ENCODE measurements at places on chromosomes 12 and 14. TPM values are rescaled to one million over a fixed set of nuclear protein-coding genes. Genes with fewer than 3 reads are reported as not detected.

The AICDA gene
- not detected for total RNA-seq

The ETV6 gene
- 42.9 TPM for total RNA-seq

The TPPP2 gene
- not detected for total RNA-seq

The AKAP5 gene
- total RNA-seq = 1.0 TPM

The MAP3K9 gene
- 12.7 TPM for total RNA-seq

The ZC2HC1C gene
- total RNA-seq = 6.6 TPM

The NID2 gene
- total RNA-seq = 8.5 TPM

The PABPN1 gene
- 325 TPM for total RNA-seq

- H3K27ac ChIP-seq = peak overlapping the region; percentile 76
- H3K4me3 ChIP-seq = peak overlapping the region; percentile 73
- H3K4me1 ChIP-seq = no peaks in the 10 kb centered on the region
- DNase-seq = peak; percentile 73
- no peaks in the 10 kb centered on the region for H3K36me3 ChIP-seq
These were observed 442 bp downstream of the FLVCR2 start for GRCh38 chr14:75578786-75579337.

- no peaks in the 10 kb centered on the region for H3K36me3 ChIP-seq
- peak within 1 kb of the TSS; percentile 15 for H3K4me3 ChIP-seq
- no peaks in the 10 kb centered on the region for H3K4me1 ChIP-seq
- DNase-seq = no peak
- H3K27me3 ChIP-seq = no peaks in the 10 kb centered on the region
- H3K27ac ChIP-seq = peak within 1 kb of the TSS; percentile 64
These were observed at the start of gene PTPRB for GRCh38 chr12:70637303-70638085. Gene PTPRB (minus strand): TSS chr12:70637429. CDS start chr12:70637395, 34 bp downstream.

GRCh38 chr12:132558861-132559623 is 51.3 kb downstream of the LRCOL1 start:
- no peaks in the 10 kb centered on the region for H3K27me3 ChIP-seq
- peak; percentile 79 for DNase-seq
- H3K36me3 ChIP-seq = no peaks in the 10 kb centered on the region
- H3K4me3 ChIP-seq = peak overlapping the region; percentile 87

GRCh38 chr12:50192908-50193307 is 25.7 kb upstream of the CERS5 start:
- H3K4me1 ChIP-seq = peaks cover 6% of the 10 kb centered on the region
- peaks cover 6% of the 10 kb centered on the region for H3K36me3 ChIP-seq
- no peak overlapping the region for H3K27ac ChIP-seq
- no peak for DNase-seq

DNA sequence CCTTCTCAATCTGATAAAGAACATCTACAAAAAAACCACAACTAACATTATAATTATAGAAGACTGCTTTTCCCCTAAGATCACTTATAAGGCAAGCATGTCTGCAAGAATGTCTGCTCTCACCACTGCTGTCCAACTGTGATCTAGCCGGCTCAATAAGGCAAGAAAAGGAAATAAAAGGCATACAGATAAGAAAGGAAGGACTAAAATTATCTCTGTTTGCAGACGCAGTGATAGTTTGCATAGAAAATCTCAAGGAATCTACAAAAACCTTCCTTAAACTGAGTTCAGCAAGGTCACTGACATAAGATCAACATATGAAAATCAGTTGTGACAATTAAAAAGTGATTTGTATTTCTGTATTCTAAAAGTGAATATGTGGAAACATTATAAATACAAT is 138.0 kb upstream of the EGLN3 start:
- H3K27ac ChIP-seq = no peak overlapping the region
- H3K27me3 ChIP-seq = no peaks in the 10 kb centered on the region
- no peaks in the 10 kb centered on the region for H3K36me3 ChIP-seq

DNA sequence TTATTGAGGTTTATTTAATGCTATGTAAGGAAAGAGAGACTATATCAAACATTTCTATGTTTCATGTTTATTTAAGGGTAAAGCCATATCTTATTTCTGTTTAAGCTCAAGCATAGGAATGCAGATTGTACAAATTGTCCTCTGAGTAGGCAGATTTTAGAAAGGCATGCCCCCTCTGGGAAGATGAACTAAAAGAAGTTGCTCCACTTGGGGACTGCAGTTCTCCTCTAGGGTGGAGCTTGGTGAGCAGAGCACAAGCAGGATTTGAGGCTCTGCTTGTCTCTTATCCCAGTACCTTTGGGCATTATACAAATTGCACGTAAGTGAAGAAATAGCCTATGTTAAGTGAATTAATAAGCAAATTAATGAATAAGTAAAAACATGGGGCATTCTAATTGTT is 96.2 kb upstream of the PDE3A start:
- no peak overlapping the region for H3K27ac ChIP-seq
- no peaks in the 10 kb centered on the region for H3K27me3 ChIP-seq
- no peak overlapping the region for H3K4me3 ChIP-seq
- DNase-seq = no peak
- H3K4me1 ChIP-seq = no peaks in the 10 kb centered on the region

GRCh38 chr14:104574536-104574935 is 5.0 kb upstream of the C14orf180 start:
- no peaks in the 10 kb centered on the region for H3K4me1 ChIP-seq
- no peak for DNase-seq
- H3K36me3 ChIP-seq = no peaks in the 10 kb centered on the region
- H3K27ac ChIP-seq = no peak overlapping the region
- no peak overlapping the region for H3K4me3 ChIP-seq

GRCh38 chr14:75847584-75847983 is 134.2 kb downstream of the TGFB3 start:
- H3K36me3 ChIP-seq = no peaks in the 10 kb centered on the region
- no peaks in the 10 kb centered on the region for H3K4me1 ChIP-seq
- no peaks in the 10 kb centered on the region for H3K27me3 ChIP-seq
- H3K4me3 ChIP-seq = no peak overlapping the region
- no peak for DNase-seq

GRCh38 chr14:75467763-75468162 is 39.9 kb downstream of the JDP2 start:
- peaks cover 7% of the 10 kb centered on the region for H3K36me3 ChIP-seq
- no peak overlapping the region for H3K4me3 ChIP-seq
- peak overlapping the region; percentile 2 for H3K27ac ChIP-seq
- no peak for DNase-seq

DNA sequence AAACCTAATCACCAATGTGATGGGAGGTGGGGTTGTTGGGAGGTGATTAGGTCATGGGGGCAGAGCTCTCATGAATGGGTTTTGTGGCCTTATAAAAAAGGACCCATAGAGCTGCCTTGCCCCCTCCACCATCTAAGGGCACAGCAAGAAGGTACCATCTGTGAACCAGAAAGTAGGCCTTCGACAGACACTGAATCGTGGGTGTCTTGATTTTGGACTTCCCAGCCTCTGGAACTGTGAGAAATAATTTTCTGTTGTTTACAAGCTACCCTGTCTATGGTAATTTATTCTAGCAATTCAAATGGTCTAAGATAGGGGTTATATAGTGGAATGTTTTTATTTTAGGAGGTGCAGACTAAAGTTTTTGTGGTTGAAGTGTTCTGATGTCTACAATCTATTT is 7.9 kb upstream of the SLC10A1 start:
- H3K36me3 ChIP-seq = no peaks in the 10 kb centered on the region
- H3K27ac ChIP-seq = no peak overlapping the region
- no peak for DNase-seq

DNA sequence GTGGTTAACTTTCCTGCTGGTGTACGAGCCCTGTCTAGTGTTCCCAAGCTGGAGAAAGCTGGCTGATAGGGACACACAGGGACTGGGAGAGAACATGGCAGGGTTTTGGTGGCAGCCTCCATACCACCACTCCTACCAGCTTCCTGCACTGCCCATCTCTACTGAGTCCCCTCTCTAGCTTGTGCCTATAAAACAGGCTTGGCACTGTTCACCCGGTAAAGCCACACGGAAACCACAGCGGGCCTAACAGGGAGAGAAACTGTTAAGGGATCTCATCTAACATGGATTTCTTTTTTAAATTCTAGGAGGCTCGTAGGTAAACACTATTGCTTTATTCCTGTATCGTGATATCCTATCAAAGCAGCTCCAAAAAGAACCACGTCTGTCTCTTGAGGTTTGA is 204.7 kb downstream of the TTC7B start:
- H3K4me1 ChIP-seq = peaks cover 10% of the 10 kb centered on the region
- H3K4me3 ChIP-seq = no peak overlapping the region
- H3K27ac ChIP-seq = peak overlapping the region; percentile 4
- H3K27me3 ChIP-seq = no peaks in the 10 kb centered on the region
- DNase-seq = no peak
- H3K36me3 ChIP-seq = no peaks in the 10 kb centered on the region

DNA sequence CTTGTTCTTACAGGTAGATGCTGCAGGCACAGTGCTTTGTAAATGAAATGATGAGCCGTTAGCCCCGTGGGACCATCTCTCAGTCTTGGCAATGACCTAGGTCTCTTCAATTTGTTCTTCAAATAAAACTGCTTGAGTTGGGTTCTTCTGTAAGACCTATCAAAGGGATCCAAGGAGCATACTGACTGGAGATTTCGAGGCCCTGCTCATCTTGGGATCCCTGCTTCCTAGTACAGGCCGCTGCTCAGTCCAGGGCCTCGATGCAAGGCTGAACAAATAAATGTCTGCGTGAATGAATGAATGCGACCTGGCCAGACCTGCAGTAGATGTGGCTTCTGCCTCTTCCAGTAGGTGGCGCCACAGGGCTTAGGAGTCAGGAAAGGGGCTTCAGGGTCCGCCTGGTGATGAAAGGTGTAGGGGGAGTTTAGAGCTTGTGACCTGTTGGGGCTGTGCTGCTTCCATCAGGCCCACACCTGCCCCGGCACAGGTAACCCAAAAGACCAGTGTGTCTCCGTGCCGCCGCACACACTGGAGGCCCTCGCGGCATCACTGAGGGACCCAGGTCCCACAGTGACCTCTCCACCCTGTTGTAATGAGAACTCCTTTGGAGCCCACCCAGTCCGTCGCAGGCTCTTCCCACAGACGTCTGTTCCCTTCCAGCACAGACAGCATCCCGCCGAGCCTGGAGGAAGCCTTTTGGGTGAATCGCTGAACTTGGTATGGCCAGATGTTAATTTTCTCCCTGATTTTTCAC is 4.4 kb downstream of the CACNA1C start:
- peaks cover 17% of the 10 kb centered on the region for H3K4me1 ChIP-seq
- H3K27ac ChIP-seq = no peak overlapping the region
- peak; percentile 41 for DNase-seq
- H3K4me3 ChIP-seq = no peak overlapping the region
- H3K36me3 ChIP-seq = no peaks in the 10 kb centered on the region

- no peaks in the 10 kb centered on the region for H3K27me3 ChIP-seq
- H3K36me3 ChIP-seq = no peaks in the 10 kb centered on the region
- DNase-seq = no peak
- no peak overlapping the region for H3K27ac ChIP-seq
These were observed 2.5 kb upstream of the UTP20 start for GRCh38 chr12:101277443-101277842.

- H3K4me1 ChIP-seq = no peaks in the 10 kb centered on the region
- no peak for DNase-seq
- no peak overlapping the region for H3K4me3 ChIP-seq
- H3K36me3 ChIP-seq = peaks cover 19% of the 10 kb centered on the region
These were observed 27.4 kb downstream of the FAM177A1 start for GRCh38 chr14:35073486-35073885.

GRCh38 chr14:94028450-94028826 is 2.3 kb downstream of the OTUB2 start:
- no peaks in the 10 kb centered on the region for H3K36me3 ChIP-seq
- H3K4me1 ChIP-seq = peaks cover 7% of the 10 kb centered on the region
- DNase-seq = no peak
- H3K27me3 ChIP-seq = no peaks in the 10 kb centered on the region

- peaks cover 22% of the 10 kb centered on the region for H3K36me3 ChIP-seq
- H3K27me3 ChIP-seq = no peaks in the 10 kb centered on the region
- H3K27ac ChIP-seq = no peak overlapping the region
- H3K4me1 ChIP-seq = peaks cover 19% of the 10 kb centered on the region
- DNase-seq = no peak
These were observed 1.6 kb downstream of the CDH24 start for GRCh38 chr14:23055621-23056144.

- H3K27me3 ChIP-seq = no peaks in the 10 kb centered on the region
- H3K36me3 ChIP-seq = no peaks in the 10 kb centered on the region
- no peak overlapping the region for H3K27ac ChIP-seq
- no peak overlapping the region for H3K4me3 ChIP-seq
These were observed 312.5 kb upstream of the PDE3A start for GRCh38 chr12:20055856-20056255.

DNA sequence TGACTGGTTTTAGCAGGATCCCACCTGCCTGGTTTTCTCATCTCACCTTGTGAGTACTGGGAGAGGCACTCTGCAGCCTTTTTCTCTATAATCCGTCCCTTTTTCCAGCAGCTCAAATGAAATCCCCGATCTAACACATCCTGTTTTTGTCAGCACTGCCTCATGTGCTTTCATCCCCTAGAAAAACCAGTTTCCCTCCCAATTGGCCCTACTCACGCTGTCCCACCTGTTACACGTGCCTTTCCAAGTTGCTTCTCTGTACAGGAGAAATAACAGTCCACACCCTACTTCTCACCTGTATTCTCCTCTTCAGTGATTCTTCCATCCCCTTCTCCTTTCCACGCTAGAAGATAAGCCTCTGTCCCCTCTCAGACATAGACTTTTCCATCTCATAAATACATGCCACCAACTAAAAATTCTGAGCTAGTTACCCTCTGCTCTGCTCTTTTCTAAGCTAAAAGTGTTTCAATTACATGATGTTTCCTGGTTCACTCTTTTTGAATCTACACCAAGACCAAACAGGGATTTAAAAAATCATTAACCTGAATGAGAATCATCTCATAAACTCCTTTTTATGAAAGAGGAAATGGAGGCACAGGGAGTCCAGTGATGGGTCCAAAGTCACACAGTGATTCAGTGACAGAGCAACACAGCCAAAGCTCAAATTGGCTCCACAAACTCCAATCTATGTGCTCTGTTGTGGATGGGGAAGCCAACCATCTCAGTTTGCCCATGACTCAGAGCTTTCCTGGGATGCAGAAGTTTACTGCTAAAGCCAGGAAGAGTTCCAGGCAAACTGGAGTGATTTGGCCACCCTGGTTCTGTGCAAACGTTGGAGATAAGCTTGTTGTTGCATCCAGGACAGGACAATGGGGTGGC is 240.0 kb upstream of the TMEM132C start:
- H3K36me3 ChIP-seq = no peaks in the 10 kb centered on the region
- no peak for DNase-seq
- no peaks in the 10 kb centered on the region for H3K27me3 ChIP-seq
- no peak overlapping the region for H3K4me3 ChIP-seq
- H3K4me1 ChIP-seq = no peaks in the 10 kb centered on the region
- no peak overlapping the region for H3K27ac ChIP-seq
